ENCODE measurements at places on chromosomes 1 and 21. TPM values are rescaled to one million over a fixed set of nuclear protein-coding genes. Genes with fewer than 3 reads are reported as not detected.

DNA sequence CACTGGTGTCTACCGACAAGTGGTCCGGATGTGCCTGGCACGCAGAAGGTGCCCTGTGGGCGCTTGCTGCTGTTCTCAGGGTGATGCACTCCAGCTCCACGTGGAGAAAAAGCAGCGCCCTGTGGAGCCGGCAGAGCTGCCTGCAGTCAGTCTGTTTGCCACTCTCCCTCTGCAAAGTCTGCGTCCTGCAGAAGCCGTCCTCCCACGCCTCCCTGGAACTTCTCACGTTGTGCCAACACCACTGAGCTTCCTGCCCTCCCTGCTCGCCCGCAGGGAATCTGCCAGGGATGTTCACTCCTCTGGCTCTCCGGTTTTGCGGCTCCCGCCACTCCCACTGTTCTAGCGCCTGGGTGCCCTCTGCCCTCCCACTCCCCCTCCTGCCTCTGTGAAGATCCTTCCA lies 19.8 kb upstream of the UBXN10 start:
- no peaks in the 10 kb centered on the region for H3K36me3 ChIP-seq
- no peak overlapping the region for H3K4me3 ChIP-seq
- no peak for DNase-seq
- H3K27me3 ChIP-seq: no peaks in the 10 kb centered on the region
- no peak overlapping the region for H3K27ac ChIP-seq

DNA sequence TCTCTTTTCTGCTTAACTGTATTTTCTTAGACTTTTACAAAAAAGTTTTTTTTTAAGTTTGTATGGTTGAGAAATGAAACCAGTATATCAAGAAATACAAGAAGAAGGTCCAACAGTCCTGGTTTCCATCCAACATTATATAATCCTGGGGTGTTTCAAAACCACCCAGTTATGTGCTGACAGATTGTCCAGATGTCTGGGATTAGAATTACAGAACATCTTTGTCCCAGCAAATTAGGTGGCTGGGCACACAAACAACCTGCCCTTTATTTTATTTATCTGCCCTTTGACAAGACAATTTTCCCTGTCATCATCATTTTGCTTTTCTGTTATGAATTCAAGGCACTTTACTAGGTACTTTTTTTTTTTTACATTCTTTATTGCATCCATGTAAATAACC lies 622.1 kb downstream of the PLPP3 start:
- DNase-seq: no peak
- peaks cover 6% of the 10 kb centered on the region for H3K4me1 ChIP-seq

GRCh38 chr1:95547005-95547404 lies 313.0 kb downstream of the RWDD3 start:
- H3K27ac ChIP-seq: no peak overlapping the region
- no peaks in the 10 kb centered on the region for H3K4me1 ChIP-seq
- no peaks in the 10 kb centered on the region for H3K27me3 ChIP-seq

The LMX1A gene
- not detected for total RNA-seq

The ATP1B1 gene
- 310 TPM for total RNA-seq

DNA sequence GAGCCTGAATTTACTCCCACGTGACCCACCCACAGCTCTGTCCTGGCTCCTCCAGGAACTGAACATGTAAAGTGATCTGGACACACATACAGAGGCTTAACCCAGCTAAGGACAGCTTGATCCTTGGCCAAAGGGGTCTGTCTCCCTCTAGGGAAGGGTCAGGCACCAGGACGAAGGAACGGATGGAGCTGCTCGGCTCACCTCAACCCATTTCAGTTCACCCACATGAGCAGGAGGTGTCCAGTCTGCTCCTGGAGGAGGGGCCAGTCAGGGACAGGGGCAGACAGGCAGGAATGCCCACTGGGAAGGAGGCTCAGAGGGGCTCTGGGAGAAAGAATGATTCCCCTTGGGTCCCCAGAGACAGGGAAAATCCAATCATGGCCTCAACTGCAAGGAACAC lies 567.2 kb downstream of the PTPRU start:
- no peak overlapping the region for H3K27ac ChIP-seq
- H3K36me3 ChIP-seq: no peaks in the 10 kb centered on the region
- no peak for DNase-seq
- H3K27me3 ChIP-seq: peaks cover 5% of the 10 kb centered on the region
- H3K4me3 ChIP-seq: no peak overlapping the region

DNA sequence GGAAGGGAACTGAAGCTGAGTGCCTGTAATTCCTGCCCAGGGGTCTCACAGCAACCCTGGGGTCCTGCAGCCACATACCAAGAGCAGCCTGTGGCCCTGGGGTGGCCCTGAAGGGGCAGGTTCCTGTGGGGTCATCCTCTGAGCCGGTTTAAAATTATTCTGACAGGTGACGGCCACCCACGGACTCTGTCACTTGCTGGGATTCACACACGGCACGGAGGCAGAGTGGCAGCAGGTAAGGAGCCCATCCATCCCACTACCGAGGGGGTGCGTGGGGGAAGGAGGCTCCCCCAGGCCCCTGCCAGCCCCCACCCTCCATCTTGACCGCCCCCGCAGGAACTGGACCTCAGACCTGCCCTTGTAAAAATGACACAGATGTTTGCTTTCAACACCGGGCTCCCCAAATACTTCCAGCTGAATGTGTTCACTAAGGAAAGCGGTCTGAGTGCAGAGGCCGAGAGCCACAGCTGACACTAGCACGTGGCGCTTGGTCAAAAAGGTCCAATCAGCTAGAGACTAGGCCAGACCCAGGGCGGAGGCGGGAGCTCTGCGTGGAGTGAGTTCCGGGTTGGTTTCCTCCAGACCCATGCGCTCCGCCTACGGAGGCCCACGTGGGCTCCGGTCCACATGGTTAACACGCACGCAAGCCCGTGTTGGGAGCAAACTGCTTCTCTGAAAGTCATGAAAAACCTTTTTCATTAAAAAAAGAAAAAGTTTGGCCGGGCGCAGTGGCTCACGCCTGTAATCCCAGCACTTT lies 10.0 kb downstream of the YBEY start:
- no peaks in the 10 kb centered on the region for H3K27me3 ChIP-seq
- no peak overlapping the region for H3K4me3 ChIP-seq
- peak; percentile 66 for DNase-seq
- H3K36me3 ChIP-seq: peaks cover 7% of the 10 kb centered on the region
- no peak overlapping the region for H3K27ac ChIP-seq
- peaks cover 8% of the 10 kb centered on the region for H3K4me1 ChIP-seq

- no peaks in the 10 kb centered on the region for H3K36me3 ChIP-seq
- no peaks in the 10 kb centered on the region for H3K27me3 ChIP-seq
- no peak overlapping the region for H3K27ac ChIP-seq
- DNase-seq: no peak
Observed at GRCh38 chr1:113545626-113546025, 155.3 kb downstream of the MAGI3 start.

- peaks cover under 1% of the 10 kb centered on the region for H3K4me1 ChIP-seq
- no peak for DNase-seq
- no peak overlapping the region for H3K27ac ChIP-seq
- no peaks in the 10 kb centered on the region for H3K36me3 ChIP-seq
- H3K4me3 ChIP-seq: no peak overlapping the region
Observed at GRCh38 chr21:42013931-42014330, 3.8 kb upstream of the ZBTB21 start.

- H3K36me3 ChIP-seq: no peaks in the 10 kb centered on the region
- H3K4me1 ChIP-seq: no peaks in the 10 kb centered on the region
- H3K27me3 ChIP-seq: no peaks in the 10 kb centered on the region
- no peak overlapping the region for H3K4me3 ChIP-seq
Observed at GRCh38 chr1:202844935-202845334, 34.2 kb downstream of the PCAT6 start.

- H3K4me3 ChIP-seq: no peak overlapping the region
- H3K27me3 ChIP-seq: no peaks in the 10 kb centered on the region
- H3K27ac ChIP-seq: no peak overlapping the region
- H3K36me3 ChIP-seq: no peaks in the 10 kb centered on the region
- DNase-seq: no peak
Observed at GRCh38 chr1:169670836-169671235, 40.6 kb downstream of the SELL start.

GRCh38 chr1:215807911-215808436 lies 240.9 kb downstream of the KCTD3 start:
- H3K27me3 ChIP-seq: no peaks in the 10 kb centered on the region
- no peaks in the 10 kb centered on the region for H3K36me3 ChIP-seq
- no peak overlapping the region for H3K4me3 ChIP-seq
- H3K27ac ChIP-seq: no peak overlapping the region

The PMF1 gene
- total RNA-seq: 121 TPM

DNA sequence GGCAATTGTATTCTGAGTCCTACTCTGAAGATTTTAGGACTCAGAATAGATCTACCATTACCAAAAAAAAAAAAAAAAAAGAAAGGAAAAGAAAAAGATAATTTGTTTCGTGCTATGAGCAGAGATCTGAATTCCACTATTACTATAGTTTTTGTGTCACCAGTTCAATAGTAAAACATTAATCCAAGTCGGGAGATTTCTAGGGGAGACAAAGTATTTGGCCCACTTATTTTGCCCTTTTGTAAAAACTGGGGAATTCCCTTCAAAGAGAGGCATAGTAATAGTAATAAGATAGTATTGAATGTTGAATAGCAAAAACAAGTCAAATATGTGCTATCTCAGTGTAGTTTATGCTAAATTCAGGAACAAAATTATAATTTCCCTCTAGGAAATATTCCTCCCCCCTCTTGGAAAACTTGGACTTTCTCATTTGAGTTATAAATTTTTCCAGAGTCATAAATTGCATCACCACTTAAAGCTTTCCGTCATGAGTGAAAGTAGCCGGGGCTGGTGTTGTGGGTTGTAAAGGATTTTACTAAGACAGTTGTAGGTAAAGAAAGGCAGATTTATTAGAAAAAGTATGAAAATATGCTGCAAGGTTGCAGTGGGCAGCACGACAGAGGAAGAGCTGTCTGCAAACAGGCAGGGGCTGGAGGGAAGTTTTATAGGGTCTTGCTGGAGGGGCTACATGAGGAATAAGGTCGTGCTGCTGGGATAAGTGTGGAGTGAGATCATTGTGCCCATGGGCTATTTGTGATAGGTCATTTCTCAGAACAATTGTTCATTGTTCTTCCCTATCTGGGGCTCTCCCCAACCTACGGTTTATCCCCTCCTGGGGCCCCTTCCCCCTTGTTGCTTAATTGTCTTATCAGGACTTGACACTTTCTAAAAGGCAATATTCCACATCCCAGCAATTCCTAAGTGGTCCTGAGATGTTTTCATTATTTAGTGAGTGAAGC lies 1009.9 kb downstream of the PLA2G4A start:
- DNase-seq: no peak
- H3K27ac ChIP-seq: no peak overlapping the region
- no peaks in the 10 kb centered on the region for H3K4me1 ChIP-seq

DNA sequence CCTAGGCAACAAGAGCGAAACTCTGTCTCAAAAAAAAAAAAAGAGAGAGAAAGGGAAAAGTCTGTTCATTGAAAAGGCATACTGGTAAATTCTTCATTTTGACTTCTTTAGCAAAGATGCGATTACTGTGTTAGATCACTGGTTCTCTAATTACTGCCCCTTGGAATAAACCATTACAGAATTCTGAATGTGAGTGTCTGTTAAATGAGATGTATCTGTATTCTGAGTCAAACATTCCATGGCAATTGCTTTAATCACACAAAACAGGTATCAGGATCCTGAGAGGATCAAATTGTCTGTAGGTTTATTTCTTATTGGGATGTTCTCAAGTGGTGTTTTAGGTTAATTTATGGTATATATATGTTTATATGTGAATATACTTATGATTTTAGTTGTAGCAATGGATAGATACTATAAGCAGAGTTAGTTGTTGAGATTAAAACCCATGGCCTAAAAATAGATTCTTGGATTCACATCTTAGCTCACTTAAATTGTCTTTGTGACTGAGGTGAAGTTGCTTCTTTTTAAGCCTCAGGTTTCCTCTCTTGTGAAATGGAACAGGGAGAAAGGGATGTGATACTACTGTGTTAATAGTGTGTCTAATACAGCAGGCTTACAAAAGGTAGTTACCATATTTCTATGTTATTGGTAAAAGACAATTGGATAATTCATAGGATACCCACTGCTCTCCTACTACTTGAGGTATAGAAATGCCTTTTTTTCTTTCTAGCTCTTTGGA lies 16.2 kb downstream of the SRRM1 start:
- H3K4me1 ChIP-seq: no peaks in the 10 kb centered on the region
- H3K36me3 ChIP-seq: peaks cover 92% of the 10 kb centered on the region
- no peak overlapping the region for H3K27ac ChIP-seq
- H3K4me3 ChIP-seq: no peak overlapping the region

The SRGAP2C gene
- 7.8 TPM for total RNA-seq

DNA sequence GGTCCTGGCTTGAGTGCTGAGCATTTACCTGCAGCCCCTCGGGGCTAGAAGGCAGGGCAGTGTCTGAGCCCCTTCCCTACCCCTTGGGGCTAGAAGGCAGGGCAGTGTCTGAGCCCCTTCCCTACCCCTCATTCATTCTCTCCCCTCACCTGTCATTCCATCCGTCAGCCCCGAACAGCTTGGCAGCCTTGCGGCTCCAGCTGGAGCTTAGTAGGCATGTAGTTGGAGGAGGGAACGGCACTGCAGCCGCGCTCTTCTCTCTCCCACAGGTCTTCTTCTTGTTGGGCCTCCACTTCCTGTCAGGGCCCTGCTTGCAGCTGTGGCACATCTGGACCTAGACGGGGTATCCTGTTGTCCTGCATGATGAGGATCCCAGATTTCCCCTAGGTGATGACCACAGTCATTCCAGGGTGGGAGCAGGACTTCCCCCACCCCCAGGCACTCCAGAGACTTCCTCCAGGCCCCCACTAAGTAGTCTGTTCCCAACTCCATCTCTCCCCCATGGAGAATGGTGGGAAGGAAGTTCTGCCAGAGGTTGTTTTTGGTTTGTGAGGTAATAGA lies 22.2 kb downstream of the MAPKAPK2 start:
- H3K27me3 ChIP-seq: no peaks in the 10 kb centered on the region
- DNase-seq: no peak
- H3K27ac ChIP-seq: no peak overlapping the region

- peak overlapping the region; percentile 89 for H3K27ac ChIP-seq
- DNase-seq: peak; percentile 84
- peaks cover 22% of the 10 kb centered on the region for H3K36me3 ChIP-seq
- no peaks in the 10 kb centered on the region for H3K27me3 ChIP-seq
Observed at GRCh38 chr1:202009326-202010179, 834 bp upstream of the ELF3 start.

The SPRR2A gene
- total RNA-seq: not detected

GRCh38 chr21:31266241-31266640 lies 77.8 kb downstream of the TIAM1 start:
- no peak overlapping the region for H3K4me3 ChIP-seq
- H3K4me1 ChIP-seq: no peaks in the 10 kb centered on the region
- H3K36me3 ChIP-seq: no peaks in the 10 kb centered on the region
- H3K27ac ChIP-seq: no peak overlapping the region
- no peaks in the 10 kb centered on the region for H3K27me3 ChIP-seq
- DNase-seq: no peak

The CAPN9 gene
- not detected for total RNA-seq

The NECTIN4 gene
- total RNA-seq: not detected

The EPHX1 gene
- 447 TPM for total RNA-seq

DNA sequence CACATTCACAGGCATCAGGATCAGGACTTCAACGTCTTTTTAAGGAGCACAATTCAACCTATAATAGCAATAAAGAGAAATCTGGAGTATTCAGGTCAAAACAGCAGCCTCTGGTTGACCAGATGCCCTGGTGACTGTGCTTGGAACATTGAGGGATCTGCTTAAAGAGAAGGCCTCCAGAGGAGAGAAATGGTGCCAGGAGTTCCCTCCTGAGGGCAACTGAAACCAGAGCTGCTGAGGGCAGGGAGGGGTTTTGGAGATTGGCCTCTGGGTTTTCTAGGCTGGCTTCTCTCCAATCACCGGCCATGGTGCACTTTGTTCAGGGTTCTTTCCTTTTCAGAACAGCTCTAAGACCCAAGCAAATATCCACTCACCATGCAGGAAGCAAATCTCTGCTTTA lies 190.7 kb upstream of the KIAA0040 start:
- no peaks in the 10 kb centered on the region for H3K27me3 ChIP-seq
- no peak overlapping the region for H3K4me3 ChIP-seq
- no peaks in the 10 kb centered on the region for H3K36me3 ChIP-seq
- DNase-seq: no peak
- H3K27ac ChIP-seq: no peak overlapping the region

The SPRR4 gene
- total RNA-seq: not detected
